NCI-H187 (cell line): ENCODE measurements at places on chromosomes 1 and 21.
A peak's percentile ranks its signal among the peaks of the same experiment; 100 is the strongest.

DNA sequence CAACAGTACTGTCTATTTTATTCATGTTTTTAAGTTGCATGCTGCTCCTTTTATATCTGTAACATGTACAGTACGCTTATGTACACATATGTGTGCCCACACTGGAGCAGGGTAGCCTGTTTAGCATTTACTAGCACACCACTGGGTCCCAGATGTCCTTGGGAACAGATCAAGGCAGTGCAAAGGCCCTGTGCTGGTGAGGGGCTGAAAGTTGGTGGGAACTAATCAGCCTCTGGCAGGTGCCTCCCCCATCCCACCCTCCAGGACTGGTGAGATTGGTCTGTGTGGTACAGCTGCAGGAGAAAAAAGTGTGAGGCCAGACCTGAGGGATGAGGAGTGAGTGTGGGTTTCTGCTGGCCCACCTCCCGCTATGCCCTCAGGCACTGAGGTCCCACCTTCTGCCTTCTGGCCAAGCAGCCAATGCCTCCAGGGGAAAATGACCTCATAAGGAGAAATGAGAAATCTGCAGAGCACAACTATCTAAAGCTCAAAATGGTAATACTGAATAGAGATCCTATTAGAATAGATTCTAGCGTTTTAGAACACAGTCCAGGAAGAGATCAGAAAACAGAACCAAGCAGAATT is 58.9 kb downstream of the POFUT2 start:
- no peak for DNase-seq

- peak; percentile 74 for DNase-seq
Measured at GRCh38 chr1:149936992-149937705, 470 bp upstream of the MTMR11 start.

DNA sequence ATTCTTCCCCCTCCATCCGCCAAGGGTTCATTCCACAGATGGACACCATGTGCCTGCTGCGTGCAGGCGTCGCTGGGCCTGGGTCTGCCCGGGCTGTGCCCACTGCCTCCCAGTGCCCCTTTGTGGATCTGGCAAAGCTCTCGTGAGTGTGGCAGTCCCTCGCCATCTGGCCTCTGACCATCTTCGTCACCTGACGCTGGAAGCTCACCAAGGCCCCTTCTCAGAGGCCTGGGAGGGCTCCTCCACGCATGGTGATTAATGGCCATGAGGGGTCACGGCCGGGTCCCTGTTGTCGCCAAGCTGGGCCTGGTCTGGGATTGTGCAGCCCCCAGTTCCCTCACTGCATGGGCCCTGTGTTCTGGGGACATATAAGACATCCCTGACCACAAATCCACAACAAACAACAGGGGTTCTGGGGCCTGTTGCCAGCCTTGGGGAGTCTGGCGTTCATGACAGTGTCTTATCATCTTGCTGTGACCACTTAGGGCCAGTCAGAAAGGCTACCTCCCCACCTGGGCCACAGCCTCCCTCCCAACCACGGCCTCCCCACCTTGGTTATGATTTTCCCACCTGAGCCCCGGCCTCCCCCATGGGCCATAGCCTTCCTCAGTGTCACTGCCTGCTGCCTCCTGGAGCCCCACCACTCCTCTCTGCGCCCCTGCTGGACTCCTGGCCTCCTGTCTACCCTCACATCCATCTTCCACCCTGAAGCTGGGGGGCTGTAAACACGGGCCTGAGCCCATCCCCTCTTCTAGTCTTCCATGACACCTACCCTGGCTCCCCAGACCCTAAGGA is 27.9 kb downstream of the SLC45A1 start:
- no peak for DNase-seq

- no peak for DNase-seq
Measured at GRCh38 chr1:48552420-48552819, 80.4 kb upstream of the SPATA6 start.

DNA sequence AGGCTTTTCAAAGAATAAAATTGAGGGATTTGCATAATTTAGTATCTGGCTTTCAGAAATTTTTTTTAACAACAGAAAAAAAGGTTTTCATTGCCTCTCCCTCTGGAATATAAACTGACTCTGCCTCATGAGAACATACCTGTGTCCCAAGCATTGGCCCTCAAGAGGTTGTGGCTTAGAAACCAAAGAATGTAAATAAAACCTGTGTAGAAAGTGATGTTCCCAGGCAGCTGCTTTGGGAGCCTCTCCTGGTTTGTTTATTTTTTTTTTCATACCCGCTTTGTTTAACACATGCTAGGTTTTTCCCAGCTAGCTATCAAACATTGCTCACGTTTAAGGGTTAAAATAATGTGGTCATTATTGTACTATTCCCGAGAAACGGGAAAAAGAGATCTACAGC is 40.5 kb upstream of the IFNAR2 start:
- no peak for DNase-seq

GRCh38 chr1:151715726-151716404 is 738 bp downstream of the CELF3 start:
- no peak for DNase-seq

GRCh38 chr1:173532237-173532636 is 55.1 kb downstream of the PRDX6 start:
- DNase-seq, result no peak

GRCh38 chr1:45785583-45785982 is 17.8 kb upstream of the MAST2 start:
- DNase-seq, result no peak

GRCh38 chr21:27201197-27201596 is 234.3 kb upstream of the ADAMTS5 start:
- DNase-seq, result no peak

DNA sequence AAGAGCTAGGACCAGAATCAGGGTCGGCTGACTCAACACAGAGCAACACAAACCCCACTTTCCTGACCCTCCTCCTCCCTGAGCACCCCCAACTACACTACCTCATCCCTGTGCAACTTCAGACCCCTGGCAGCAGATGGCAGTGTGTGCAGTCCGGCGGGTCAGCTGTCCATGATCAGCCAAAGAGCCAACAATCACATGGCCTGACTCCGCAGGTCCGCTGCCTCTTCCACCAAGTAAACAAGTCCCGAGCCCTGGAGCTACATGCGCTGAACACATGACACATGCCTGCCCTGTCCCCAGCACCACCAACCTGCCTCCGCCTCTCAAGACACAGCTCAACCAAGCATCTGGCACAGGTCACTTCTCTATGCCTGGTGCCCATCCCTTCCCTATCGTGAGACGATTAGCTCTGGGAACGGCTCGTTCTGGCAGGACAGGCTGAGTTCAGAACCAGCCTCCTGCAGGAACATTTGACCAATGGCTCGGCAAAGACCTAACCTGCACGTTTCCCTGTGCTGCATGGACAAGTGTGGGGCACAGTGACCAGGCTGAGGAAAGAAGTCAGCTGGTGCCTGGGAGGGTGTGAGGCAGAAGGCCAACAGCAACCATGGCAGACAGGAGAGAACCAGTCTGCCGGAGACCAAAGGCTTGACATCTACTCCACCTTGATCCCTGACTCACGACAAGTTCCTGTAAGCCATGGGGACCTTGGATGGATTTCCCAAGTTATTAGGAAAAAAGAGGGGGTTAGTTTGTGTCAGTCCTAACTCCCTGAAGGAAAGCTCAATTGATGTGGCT is 60.3 kb downstream of the CD46 start:
- DNase-seq, result no peak

- no peak for DNase-seq
Measured at GRCh38 chr1:67162954-67163353, 3.3 kb upstream of the IL23R start.

DNA sequence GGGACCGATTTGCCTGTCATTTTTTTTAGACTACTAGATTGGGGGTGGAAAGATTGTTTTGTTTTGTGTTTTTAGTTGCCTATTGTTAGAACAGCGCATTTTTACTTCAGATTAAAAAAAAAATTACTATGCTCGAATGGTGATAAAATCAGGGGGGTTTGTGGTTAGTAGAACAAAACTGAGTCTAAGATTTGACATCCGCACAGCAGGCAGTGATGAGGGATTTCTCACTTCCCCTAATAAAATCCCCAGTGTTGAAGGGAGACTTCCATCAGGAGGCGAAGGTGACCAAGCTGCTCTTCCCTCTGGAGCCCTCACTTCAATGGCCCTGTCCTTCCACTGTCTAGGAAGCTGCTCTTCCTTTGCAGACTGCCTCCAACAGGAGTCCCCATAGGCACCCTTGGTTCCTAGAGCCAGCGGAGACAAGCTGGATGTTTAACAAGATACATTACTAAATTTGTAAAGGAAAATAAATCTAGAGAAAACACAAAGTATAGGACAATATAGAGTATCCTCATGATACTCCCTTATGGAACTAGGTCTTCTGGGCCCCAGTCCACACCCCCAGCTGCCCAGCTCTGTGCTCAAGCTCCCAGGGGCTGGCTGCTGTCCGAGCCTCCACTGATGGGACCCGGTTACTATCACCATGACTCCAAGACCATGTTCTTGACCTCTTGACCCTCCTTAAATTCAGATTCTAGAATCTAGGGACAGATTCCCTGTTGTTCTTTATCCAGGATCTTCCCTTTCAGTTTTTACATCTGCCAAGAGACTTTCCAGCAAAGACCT is 31.0 kb downstream of the TENT5C start:
- no peak for DNase-seq

DNA sequence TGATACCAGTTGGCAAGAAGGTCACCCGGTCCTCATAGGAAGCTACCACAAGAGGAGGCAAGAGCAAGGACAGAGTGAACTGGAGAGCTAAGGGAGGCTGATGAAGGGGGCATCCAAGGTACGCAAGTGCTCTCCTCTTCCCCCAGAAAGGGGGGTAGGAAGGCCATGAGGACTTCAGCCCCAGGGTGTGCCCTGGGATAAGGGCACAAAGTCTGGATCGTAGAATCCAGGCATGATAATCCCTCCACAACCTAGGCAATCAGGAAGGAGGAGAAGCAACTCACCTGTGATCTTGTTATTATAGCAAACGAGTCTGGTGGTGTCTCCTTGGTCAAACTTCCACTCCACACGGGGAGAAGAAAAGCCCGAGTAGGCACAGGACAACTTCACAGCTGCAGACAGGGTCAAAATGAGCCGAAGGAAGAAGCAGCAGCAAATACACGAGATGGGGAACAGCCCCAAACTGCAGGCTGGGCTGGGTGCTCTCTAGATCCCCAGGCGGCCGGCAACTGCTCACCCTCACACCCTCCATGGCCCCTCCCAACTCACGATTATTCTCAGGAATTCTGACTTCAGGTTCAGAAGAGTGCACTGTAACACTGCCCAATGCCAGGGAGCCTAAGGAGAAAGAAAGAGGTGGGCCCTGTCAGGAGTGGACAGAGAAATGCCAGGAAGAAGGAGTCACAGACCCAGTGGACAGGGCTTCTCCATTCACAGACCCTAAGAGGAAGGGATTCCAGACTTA is 20.0 kb downstream of the F11R start:
- no peak for DNase-seq

- no peak for DNase-seq
Measured at GRCh38 chr1:8347635-8348034, 29.7 kb downstream of the SLC45A1 start.

GRCh38 chr1:110471131-110471530 is 20.2 kb downstream of the PROK1 start:
- DNase-seq, result no peak

GRCh38 chr1:201357636-201358348 is 19.7 kb downstream of the TNNT2 start:
- DNase-seq, result no peak
